ENCODE measurements at places on chromosomes 11 and 22. TPM values are rescaled to one million over a fixed set of nuclear protein-coding genes. Genes with fewer than 3 reads are reported as not detected.

- DNase-seq: peak; percentile 90
Observed at GRCh38 chr11:62881579-62882430, 1.1 kb downstream of the SLC3A2 start.

GRCh38 chr11:70836071-70836470, 416.3 kb downstream of the SHANK2 start:
- DNase-seq: no peak

- no peak for DNase-seq
Observed at GRCh38 chr11:26943636-26944035, 50.3 kb upstream of the FIBIN start.

GRCh38 chr11:33949252-33949913, 57.5 kb upstream of the LMO2 start:
- DNase-seq: no peak

PRAME gene
- not detected for total RNA-seq

OR10A2 gene
- total RNA-seq: not detected

SYCE3 gene
- total RNA-seq: not detected

FREY1 gene
- 0.88 TPM for total RNA-seq

DNA sequence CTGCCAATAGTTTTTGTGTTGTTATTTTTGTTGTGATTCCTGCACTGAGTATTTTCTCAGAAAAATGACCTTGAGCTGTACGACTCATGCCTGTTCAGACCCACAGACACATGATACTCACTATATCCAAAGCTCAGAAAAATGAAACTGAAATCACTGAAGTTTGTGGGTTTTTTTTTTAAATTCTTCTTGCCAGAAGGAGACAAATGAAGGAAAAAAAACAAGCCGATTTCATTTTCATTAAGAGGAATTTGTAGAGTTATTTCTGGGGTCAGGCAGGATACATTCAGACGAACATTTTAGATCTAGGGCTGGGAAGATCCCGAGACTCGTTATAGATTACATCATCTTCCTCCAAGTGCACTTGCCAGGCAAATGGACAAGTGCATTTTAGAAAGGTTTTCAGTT, 60.4 kb downstream of the BMAL1 start:
- DNase-seq: peak; percentile 15

RIN1 gene
- 4.7 TPM for total RNA-seq

DNA sequence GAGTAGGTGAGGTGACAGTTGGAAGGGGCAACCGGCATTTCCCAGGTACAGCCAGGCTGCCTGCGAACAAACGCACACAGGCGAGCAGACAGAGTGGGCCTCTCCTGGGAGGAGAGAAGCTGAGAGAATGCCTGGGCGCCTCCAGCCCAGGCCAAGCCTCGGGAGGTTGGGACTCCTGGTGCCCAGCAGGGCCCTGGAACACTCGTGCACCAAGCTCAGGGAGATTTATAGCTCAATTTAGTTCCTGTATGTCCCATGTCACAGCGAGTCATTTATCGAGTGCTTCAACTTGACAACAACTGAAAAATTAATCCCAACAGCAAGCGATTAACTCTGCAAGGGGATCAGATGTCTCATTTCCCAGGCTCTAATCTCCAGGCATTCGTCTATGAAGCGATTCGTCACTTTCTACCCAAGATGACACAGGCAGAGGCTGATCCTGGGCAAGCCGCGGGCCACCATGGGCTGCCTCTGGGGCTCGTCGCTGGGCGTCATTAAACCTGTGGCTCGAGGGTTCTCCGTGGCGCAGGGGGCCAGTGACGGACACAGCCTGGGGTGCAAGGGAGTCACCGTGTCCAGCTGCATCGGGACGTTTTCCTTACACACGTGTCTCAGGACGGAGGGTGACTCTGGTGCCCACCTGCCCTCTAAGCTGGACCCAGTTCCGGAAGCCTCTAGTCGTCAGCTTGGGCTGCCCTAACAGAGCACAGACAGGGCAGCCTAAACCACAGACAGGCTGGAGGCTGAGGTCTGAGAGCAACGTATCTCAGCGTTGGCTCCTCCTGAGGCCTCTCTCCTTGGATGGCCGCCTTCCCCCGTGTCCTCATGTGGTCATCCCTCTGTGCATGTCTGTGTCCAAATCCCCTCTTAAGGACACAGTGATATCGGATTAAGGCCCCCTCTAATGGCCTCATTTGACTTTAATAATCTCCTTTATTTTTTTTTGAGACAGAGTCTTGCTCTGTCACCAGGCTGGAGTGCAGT, 154.1 kb downstream of the CTTN start:
- no peak for DNase-seq

TECTA gene
- 0.25 TPM for total RNA-seq

SORL1 gene
- total RNA-seq: 0.53 TPM

GRCh38 chr22:38843201-38843656, 599 bp downstream of the NPTXR start:
- DNase-seq: no peak

DNA sequence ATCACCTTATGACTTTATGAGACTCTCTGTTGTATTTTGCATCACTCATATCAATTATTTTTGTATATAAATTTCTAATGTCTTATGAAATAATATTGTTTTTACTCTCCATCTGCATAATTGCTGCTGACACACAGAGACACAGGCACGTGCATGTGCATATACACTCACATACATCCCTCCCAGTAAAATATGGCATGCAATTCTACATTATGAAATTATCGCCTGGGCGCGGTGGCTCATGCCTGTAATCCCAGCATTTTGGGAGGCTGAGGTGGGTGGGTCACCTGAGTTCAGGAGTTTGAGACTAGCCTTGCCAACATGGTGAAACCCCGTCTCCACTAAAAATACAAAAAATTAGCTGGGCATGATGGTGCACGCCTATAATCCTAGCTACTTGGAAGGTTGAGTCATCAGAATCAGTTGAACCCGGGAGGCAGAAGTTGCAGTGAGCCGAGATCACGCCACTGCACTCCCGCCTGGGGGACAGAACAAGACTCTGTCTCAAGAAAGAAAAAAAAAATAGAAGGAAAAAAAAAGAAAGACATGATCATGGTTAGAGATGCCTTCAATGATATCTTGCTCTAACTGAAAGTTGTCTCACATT, 96.7 kb upstream of the LUZP2 start:
- no peak for DNase-seq

- no peak for DNase-seq
Observed at GRCh38 chr22:49446759-49447710, 380.6 kb downstream of the BRD1 start.

KRTAP5-8 gene
- not detected for total RNA-seq

GRCh38 chr11:130452176-130452575, 3.7 kb downstream of the ADAMTS15 start:
- DNase-seq: no peak

DNA sequence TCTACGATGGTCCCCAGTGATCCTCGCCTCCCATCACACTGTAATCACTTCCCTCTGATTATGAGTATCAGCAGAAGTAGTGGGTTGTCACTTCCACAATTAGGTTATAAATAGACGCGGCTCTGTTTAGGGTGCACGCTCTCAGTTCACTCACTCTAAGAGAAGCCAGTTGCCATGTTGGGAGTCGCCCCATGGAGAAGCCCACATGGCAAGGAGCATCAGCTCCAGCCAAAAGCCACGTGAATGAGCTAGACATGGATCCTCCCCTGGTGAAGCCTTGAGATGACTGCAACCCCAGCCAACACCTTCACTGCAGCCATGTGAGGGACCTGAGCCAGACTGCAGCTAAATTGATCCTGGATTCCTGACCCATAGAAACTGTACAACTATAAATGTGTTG, 26.4 kb upstream of the MYOD1 start:
- DNase-seq: no peak

GRCh38 chr22:35582861-35583670, 34.1 kb downstream of the MB start:
- DNase-seq: peak; percentile 22

GRCh38 chr11:125627236-125627910, 2.4 kb downstream of the CHEK1 start:
- no peak for DNase-seq
